ENCODE measurements at places on chromosomes 13 and 19.

- DNase-seq, result no peak
Measured at GRCh38 chr13:79548902-79549301, 67.9 kb downstream of the NDFIP2 start.

DNA sequence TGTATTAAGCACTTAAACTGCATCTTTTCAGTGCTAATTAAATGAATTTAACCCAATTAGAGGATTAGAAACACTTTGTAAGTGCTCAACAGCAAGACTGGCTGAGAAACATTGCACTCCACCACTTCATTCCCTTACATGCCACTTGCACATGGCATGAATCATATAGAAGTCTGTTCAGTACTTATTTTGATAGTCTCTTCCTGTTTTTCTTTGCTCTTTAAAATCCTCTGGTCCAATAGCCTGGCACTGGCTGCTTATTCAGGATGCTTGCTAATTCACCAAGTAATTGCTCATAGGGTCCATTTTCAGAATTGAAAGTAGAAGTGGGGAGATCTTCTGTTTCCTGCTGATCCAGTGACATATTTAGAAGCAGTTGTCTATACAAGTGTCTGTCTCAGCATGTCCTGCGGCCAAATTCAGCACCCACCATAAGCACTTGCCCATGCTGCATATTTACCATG is 900.1 kb downstream of the PCDH9 start:
- no peak for DNase-seq

DNA sequence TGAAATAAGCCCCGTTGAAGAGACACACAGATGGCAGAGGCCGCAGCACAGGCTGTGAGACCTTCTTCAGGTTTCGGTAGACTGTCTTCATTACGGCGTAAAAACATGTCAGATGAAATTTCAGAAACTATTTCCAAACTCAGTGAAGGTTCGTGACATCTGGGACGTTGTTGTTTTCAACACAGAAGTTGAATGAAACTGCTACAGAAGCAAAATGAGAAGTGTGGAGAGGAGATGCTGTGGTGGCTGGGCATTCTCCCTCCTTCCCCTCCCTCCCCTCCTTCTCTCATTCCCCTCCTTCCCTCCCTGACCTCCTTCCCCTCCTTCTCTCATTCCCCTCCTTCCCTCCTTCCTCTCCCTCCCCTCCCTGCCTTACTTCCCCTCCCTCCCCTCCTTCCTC is 113.6 kb downstream of the ATP11A start:
- no peak for DNase-seq

- no peak for DNase-seq
Measured at GRCh38 chr19:38852231-38853044, 2.7 kb upstream of the HNRNPL start.

DNA sequence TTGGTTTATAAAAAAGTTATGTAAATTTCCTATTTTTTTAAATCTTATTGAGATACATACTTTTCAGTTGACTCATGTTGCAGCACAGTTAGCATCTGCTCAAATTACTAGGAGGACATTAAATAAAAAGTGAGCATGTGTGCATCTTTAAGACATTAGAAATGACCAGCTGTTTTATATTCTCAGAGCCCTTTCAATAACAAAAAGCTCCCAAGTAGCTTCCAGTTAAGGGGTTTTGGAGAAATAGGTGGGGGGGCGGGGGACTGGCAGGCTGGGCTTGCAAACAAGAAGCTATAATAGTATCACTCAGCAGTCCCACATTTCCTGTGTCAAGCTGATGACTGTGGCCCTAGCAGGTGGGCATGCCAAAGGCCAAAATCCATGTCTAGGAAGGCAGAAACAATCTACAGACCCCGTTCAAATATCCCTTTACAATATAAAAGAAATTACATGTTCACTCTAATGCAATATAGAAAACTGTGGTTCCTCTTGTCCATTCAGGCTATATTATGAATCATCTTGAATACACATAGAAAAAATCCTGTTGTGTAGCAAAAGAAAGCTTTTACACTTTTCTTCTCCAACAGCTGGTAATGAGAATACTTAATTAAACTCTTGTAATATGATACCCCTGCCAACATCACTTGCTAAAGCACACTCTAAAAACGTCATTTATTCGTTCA is 1713.2 kb upstream of the SLC10A2 start:
- DNase-seq, result no peak

GRCh38 chr13:106656186-106656585 is 88.2 kb upstream of the ARGLU1 start:
- DNase-seq, result no peak

GRCh38 chr13:102726430-102726829 is 31.6 kb upstream of the METTL21C start:
- no peak for DNase-seq

DNA sequence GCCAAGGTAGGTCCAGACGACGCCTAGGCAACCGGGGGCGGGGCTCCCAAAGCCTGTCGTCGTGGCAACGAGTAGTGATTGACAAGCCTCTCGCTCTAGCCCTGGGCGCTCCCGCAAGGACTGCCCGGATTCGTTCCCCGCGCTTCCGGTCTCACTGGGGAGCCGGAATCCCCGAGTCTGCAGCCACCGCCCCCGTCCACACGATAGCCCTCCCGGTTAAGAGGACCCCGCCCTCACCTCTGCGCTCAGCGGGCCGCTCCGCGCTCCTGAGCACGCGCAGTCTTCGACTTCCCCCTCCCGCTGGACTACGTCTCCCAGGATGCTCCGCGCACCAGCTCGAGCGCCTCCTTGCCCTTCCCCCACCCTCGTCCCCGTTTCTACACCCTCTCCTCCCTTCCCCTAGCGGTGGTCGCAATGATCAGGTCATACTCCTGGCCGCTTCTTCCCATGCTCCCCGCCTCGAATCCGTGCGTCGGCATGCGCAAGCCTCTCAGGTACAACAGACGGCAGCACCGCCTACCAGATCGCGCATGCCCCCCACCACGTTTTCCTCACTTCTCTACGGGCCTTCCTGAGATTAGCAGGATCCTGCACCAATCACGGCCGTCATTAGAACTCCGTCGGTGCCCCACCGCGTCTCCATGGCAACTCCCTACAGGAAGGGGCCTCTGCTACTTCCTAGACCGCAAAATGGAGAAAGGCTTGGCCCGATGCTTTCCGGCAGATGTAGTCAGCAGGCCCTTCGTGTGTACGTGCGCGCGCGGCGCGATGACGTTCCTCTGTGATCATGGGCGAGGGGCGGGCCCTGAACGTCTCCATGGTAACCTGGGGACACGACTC is at the start of gene MZF1:
Gene MZF1 (minus strand): TSS at position 518 of the 840 bp plus-strand sequence. CDS start 1,946 bp downstream, outside the sequence.
- DNase-seq, result peak; percentile 98

DNA sequence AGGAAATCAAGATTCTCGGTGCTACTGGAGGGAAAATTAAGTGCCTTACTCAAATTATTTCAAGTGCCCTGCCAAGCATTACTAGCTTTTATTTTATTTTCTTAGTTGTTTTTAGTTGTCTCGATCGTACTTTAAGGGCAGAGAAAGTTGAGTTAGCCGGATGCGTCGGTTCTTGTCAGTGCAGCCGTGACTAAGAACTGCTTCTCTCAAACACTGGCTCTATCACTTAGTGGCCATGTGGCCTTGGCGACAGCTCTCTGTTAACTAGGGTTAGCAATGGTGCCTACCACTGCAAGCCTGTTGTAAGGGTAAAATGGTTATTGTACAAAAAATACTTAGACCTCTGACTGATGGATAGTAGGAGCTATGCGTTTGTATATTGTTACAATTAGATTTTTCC is 227.8 kb downstream of the KATNAL1 start:
- DNase-seq, result no peak

GRCh38 chr19:920051-920864 is 3.1 kb downstream of the KISS1R start:
- peak; percentile 45 for DNase-seq

- DNase-seq, result no peak
Measured at GRCh38 chr19:38691938-38692457, 44.5 kb downstream of the ACTN4 start.

- DNase-seq, result no peak
Measured at GRCh38 chr13:112343591-112343990, 32.6 kb upstream of the SPACA7 start.

- DNase-seq, result no peak
Measured at GRCh38 chr13:91319996-91320395, 27.5 kb upstream of the MIR17HG start.

DNA sequence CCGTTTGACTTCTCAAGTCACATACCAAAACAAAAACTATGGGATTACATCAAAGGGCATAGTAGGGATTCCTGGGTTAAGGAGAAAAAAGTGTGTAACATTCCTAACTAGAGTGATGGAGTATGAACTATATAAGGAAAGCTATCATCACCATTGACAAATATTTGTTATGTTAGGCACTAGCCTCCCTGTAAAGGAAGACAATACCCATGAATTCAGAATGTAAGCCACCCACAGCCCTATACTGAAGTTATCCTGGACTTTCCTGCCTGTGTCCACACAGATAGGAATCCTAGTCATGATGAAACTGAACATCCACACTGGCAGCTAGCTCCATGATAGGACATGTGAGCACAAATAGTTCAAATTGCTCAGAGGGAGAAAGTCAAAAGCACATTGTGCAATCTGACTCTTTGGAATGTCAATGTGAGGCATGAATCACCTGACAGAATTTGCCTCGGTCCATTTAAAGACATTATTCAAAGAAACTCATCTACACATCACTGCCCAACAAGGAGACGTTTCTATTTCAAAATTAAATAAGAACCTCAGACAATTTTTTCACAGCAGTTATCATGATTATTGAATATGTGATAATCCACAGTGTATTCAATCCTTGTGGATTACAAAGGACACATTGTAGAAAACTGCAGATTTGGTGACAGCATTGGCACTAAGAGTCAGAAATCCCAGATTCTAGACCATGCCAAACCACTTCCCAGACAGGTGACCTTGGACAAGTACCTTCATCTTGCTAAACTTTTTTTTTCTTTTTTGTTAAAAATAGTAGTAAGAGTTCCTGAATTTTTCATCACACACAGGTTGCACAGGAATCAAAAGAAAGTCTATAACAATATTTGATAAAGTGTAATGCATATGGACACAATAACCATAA is 529.3 kb downstream of the IRS2 start:
- DNase-seq, result no peak

DNA sequence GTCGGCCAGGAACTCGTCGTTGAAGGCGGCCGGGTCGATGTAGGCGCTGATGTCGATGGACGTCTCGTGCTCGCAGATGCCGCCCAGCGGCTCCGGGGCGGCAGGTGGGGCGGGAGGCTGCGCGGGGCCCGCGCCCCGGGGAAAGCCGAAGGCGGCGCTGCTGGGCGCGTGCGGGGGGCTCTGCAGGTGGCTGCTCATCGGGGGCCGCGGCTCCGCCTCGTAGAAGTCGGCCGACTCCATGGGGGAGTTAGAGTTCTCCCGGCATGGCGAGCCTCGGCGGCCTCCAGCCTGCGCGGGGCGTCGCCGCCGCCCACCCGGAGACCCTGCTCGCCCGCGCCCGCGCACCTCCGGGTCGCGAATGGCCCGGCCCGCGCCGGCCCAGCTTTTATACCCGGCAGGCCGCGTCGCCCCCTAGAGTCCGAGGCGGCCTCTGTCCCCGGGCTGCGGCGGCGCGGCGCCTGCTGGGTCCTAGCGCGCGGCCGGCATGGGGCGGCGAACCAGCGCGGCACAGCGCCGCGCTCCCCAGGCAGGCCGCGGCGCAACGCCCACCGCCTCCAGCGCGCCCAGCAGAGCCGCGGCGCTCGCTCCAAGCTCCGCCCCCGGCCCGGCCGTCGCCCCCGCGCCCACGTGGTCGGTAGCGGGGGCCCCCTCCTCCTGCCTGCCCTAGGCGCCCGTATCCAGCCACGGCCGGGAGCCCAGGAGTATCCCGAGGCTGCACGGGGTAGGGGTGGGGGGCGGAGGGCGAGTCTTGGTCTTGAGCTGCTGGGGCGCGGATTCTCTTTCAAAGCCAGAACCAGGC is at the start of gene CEBPA:
Gene CEBPA (minus strand): TSS at position 360 of the 799 bp plus-strand sequence. CDS start 120 bp downstream, at position 240.
- DNase-seq, result peak; percentile 57

DNA sequence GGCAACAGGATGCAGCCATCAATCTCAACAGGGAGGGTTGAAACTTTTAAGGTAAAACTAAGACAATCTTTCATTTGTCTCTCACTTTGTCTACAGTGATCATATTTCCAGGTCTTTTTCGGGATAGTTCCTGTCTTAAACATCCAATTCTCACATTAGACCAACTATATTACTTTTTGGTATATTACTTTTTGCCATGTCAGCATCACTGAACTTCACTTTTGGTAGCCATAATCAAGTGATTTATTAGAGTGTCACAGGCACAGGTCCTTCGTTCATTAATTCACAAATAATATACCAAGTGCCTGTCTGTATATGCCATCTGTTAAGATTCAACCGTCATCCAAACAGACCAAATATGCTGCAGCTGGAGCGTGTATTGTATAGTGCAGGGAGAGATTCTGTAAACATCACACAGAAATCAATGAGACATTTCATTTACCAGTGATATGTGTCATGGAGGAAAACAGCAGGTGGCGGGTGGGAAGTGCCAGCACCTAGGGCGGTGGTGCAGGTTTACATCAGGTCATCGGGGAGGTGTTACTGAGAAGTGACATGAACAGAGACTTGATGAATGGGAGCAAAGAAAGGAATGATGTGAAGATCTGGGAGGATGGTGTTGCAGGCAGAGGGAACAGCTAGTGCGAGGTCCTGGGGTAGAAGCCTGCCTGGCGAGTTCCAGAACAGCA is 24.9 kb downstream of the ARHGEF7 start:
- no peak for DNase-seq

DNA sequence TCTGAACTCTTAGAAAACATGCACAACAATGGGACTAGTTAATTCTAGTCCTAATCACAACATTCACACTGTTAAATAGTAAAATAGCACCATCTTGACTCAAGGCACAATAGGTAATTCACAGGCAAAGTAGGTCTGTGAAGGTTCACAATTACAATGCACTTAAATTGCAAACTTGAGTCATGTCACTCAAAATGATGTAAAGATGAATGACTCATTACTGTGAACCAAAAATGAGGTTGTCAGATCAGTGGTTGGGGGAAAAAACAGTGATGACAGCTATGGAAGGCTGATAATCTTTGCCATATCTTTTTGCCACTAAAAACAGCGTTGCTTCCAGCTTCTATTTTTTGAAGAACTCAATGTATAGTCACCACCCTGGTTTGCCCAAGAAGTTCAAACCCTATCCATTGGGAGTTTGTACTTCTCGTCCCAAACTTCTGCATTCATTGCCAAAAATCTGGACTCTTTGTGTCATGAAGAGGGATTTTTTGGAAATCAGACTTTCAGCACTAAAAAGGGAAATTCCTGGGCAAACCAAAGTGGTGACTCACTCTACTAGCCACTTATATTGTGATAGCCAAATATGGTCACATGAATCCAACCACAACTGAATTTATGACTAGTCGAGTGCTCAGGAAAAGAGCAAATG is 200.9 kb upstream of the TMTC4 start:
- peak; percentile 8 for DNase-seq

GRCh38 chr19:17985037-17985818 is 18.3 kb downstream of the KCNN1 start:
- DNase-seq, result no peak

DNA sequence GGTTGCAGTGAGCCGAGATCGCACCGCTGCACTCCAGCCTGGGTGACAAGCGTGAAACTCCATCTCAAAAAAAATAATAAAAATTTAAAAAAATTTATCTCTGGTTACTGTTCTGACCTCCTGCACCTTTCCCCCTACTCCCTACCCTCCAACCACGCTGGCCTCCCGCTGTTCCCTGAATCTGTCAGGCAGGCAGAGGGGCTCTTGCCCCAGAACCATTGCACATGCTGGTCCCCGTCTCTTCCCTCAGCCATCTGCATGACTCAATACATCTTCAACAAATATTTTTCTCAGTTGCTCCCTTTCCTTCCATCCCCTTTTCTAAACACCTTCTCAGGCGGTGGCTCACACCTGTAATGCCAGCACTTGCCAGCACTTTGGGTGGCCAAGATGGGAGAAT is 1.1 kb upstream of the FAM187B start:
- no peak for DNase-seq

Measured in stimulated activated CD8-positive, alpha-beta memory T cell treated with anti-CD3 and anti-CD28 coated beads, Interleukin-7, amount 100 ng/mL, for 48 hours (primary cell).